Tibial nerve (tissue), 4 donors: ENCODE measurements at places on chromosomes 13 and 19. TPM values are rescaled to one million over a fixed set of nuclear protein-coding genes. Genes with fewer than 3 reads are reported as not detected.

The ZNF880 gene
- total RNA-seq: 20.9 TPM

The IGFL3 gene
- total RNA-seq: not detected

- no peak overlapping the region for H3K4me3 ChIP-seq
- H3K27me3 ChIP-seq: no peaks in the 10 kb centered on the region
- H3K27ac ChIP-seq: no peak overlapping the region
- H3K4me1 ChIP-seq: peaks cover 4% of the 10 kb centered on the region
- H3K36me3 ChIP-seq: no peaks in the 10 kb centered on the region
Measured at GRCh38 chr13:40316301-40316700, 350.1 kb downstream of the FOXO1 start.

- no peak overlapping the region for H3K4me3 ChIP-seq
- no peaks in the 10 kb centered on the region for H3K36me3 ChIP-seq
- H3K27me3 ChIP-seq: no peaks in the 10 kb centered on the region
- no peaks in the 10 kb centered on the region for H3K4me1 ChIP-seq
Measured at GRCh38 chr13:56510836-56511235, 629.9 kb upstream of the PRR20A start.

DNA sequence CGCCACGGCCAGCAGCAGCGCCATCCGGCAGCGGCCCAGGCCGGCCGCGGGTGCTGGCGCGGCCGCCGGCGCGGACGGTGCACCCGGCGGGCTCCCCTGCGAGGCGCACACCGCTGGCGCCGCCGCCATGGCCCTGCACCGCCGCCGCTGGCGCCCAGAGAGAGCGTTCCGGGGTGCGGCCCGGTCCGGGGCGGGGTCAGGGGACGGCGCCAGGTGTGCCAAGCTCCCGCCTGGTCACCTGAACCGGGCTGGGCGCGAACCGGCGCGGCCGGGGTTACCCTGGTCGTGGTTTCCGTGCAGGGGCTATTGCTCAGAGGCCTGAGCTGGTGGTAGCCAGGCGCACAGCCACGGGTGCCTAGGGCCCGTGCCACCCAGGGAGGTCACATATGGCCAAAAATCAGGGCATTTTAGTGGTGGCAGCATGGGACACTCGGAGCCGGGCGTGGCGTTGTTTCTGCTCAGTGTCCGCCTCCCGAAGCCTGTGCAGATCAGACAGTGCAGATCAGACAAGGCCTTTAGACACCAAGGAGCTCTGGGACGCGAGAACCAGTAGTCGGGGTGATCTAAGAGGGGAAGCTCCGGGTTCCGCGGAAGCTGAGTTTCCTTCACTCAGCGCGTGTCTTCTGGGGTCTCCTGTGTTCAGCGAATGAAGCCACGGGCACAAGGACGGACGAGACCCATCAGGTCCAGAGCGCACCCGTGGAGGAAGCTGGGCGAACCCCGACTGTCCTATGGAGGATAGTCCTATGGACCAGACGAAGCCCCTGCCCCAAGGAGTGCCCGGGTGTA lies at the start of gene TMEM238:
Gene TMEM238 (minus strand): TSS at position 162 of the 789 bp plus-strand sequence. CDS start 33 bp downstream, at position 129.
- no peaks in the 10 kb centered on the region for H3K27me3 ChIP-seq
- no peak for DNase-seq
- H3K4me1 ChIP-seq: peaks cover 49% of the 10 kb centered on the region
- peak within 1 kb of the TSS; percentile 69 for H3K4me3 ChIP-seq

DNA sequence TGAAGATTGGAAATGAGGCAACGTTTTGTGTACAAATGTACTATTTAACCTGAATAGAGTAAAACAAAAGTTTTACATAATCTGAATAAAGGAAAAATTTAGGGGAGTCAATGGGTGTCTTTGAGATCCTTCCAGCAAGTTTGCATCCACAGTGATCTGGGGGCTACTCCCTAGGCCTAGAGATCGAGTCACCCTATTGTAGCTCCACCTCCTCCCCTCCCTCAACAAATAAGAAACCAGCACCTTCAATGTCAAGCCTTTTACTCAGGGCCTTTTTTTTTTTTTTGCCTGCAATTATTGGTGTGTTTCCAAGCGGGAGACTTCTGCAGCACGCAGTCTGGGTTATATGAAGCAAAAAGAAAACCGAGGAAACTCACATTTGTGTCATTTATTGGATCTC lies 16.3 kb upstream of the RAP2A start:
- no peaks in the 10 kb centered on the region for H3K27me3 ChIP-seq
- no peaks in the 10 kb centered on the region for H3K36me3 ChIP-seq
- no peak overlapping the region for H3K27ac ChIP-seq

DNA sequence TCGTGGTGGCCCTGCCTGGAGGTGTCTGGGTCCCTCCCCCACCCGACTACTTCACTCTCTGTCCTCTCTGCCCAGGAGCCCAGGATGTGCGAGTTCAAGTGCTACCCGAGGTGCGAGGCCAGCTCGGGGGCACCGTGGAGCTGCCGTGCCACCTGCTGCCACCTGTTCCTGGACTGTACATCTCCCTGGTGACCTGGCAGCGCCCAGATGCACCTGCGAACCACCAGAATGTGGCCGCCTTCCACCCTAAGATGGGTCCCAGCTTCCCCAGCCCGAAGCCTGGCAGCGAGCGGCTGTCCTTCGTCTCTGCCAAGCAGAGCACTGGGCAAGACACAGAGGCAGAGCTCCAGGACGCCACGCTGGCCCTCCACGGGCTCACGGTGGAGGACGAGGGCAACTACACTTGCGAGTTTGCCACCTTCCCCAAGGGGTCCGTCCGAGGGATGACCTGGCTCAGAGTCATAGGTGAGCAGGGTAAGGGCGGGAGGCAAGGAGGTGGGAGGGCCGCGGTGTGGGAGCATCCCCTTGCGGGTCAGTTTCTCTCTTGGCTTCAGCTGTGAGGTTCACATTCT lies 19.2 kb downstream of the NECTIN2 start:
- no peak for DNase-seq
- no peak overlapping the region for H3K4me3 ChIP-seq
- H3K27me3 ChIP-seq: no peaks in the 10 kb centered on the region
- H3K4me1 ChIP-seq: peaks cover 36% of the 10 kb centered on the region
- H3K27ac ChIP-seq: peak overlapping the region; percentile 72

DNA sequence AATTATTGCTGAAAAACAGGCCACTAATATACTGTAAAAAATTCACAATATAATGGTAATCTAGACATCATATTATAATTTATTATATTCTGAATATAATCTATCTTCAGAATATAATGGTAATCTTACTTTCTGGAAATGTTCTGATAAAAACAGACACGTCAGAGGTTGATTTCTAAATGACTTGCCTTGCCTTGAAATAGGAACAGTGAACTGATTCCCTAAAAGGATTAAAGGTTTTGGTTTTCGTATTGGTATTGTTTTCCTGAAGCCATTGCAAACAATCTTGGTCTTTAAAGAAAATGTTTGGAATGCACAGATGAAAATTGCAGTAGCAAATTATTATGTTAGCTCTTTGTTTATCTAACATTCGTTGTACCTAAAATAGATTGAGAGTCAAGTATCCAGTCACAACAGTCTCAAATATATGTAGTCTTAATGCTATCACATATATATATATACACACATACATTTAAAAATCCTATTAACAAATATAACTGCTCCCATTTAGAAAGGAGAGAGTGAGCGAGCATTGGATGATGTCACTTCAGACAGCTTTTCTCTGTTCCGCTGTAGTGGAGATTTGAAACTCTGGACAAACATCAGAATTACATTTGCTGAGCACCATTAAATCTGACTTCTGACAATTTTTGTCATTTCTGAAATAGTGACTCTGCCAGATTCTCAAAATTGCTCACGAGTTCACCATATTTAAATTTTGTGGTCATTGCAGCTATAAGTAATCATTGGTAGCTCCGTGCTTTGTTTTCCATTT lies 1.7 kb downstream of the ITM2B start:
- peak overlapping the region; percentile 69 for H3K4me3 ChIP-seq
- H3K27ac ChIP-seq: peak overlapping the region; percentile 100
- H3K4me1 ChIP-seq: peaks cover 68% of the 10 kb centered on the region
- no peaks in the 10 kb centered on the region for H3K36me3 ChIP-seq
- DNase-seq: no peak

- H3K27me3 ChIP-seq: no peaks in the 10 kb centered on the region
- peaks cover 17% of the 10 kb centered on the region for H3K4me1 ChIP-seq
- H3K27ac ChIP-seq: no peak overlapping the region
- peak overlapping the region; percentile 28 for H3K4me3 ChIP-seq
Measured at GRCh38 chr19:55165952-55166529, 372 bp downstream of the DNAAF3 start.

GRCh38 chr19:19866611-19867248 lies 1.0 kb downstream of the ZNF253 start:
- peak overlapping the region; percentile 65 for H3K4me3 ChIP-seq
- no peaks in the 10 kb centered on the region for H3K27me3 ChIP-seq
- H3K27ac ChIP-seq: peak overlapping the region; percentile 75
